Caki2 (cell line): ENCODE measurements at places on chromosomes 13 and 19. TPM values are rescaled to one million over a fixed set of nuclear protein-coding genes. Genes with fewer than 3 reads are reported as not detected.

DNA sequence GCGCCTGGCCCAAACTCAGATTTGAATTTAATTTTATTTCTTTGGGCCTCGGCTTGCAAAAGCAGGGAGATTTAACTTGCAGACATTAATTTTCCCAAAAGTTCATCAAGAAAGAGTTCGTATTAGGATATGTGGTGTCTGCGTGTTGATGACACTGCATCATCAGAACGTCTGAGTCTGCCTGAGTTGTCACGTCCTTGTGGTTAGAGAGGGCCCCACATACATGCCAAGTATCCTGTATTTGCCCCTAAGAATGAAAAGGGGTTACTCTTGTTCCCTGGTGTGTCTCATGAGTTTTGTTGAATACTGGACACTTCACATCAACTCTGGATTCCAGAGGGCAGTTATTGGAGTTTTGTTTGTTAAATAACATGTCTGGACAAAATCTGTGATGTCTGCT is 5.6 kb upstream of the TEX29 start:
- DNase-seq = no peak

DNA sequence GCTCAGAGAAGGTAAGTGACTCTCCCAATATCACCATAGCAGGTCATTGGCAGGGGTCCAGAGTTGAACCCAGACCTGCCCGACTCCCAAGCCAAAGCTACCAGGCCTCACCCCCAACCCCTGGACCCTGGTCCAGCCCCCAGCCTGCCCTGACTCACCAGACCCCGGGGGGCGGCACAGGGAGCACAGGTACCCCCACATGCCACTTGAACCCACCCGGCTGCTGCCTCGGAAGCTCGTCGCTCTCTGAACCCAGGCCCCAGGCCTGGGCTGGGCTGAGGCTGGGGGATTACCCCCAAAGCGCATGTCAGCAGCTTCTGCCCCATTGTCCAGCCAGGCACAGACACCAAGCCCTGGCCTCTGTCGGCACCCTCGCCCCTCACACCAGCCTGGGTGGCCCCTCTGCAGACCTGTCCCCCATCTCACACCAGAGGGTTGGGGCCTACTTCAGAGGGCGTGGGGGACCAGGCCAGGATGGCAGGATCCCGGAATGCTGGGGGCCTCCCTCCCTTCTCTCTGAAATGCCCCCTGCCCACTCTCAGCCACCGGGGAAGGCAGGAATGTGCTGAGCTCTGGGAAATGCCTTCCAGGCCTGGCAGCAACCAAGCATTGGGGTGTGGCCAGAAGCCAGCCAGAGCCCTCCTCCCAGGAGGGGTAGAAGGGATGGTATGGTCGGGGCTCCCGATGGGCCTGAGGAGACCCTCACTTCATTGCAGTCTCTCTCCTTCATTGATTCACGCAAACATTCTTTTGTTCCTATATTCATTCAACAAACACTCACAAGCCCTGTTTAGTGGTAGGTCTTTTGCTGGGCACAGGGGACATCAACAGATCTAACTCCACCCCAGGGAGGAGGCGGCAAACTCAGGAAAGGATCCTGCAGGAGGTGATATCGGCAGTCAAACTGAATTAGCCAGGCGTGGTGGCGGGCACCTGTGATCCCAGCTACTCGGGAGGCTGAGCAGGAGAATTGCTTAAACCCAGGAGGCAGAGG is 1.7 kb upstream of the PRX start:
- no peak for DNase-seq

GRCh38 chr13:112808377-112809140 is 118.7 kb downstream of the ATP11A start:
- no peak for DNase-seq

- DNase-seq = no peak
Measured at GRCh38 chr13:111093634-111094033, 21.5 kb upstream of the ARHGEF7 start.

DNA sequence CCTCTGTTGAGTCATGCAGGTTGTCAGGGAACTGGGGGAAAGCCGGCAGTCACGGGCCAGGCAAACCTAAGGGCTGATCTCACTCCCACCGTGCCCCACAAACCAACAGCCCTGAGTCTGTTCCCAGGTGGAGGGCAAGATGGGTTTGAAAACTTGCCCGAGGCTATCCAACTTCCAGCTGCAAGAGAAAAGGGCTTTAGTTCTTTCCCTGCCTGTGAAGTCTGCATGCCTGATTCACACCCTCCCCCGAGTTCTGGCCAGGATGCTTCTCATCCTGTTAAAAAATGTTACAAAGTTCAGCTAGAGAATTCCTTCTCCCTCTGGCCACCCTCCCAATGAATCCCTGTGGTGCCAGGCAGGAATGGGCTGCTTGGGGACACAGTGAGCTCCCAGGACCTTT is 33.1 kb downstream of the MYO16 start:
- DNase-seq = no peak

- no peak for DNase-seq
Measured at GRCh38 chr13:103030776-103031175, 35.4 kb downstream of the SLC10A2 start.

- DNase-seq = no peak
Measured at GRCh38 chr19:3975144-3975543, 4.2 kb upstream of the DAPK3 start.

GRCh38 chr19:4976401-4977298 is 7.7 kb downstream of the KDM4B start:
- peak; percentile 57 for DNase-seq

GRCh38 chr13:91362908-91363307 is 15.4 kb downstream of the MIR17HG start:
- no peak for DNase-seq

- no peak for DNase-seq
Measured at GRCh38 chr13:74841651-74842050, 640.3 kb downstream of the TBC1D4 start.

DNA sequence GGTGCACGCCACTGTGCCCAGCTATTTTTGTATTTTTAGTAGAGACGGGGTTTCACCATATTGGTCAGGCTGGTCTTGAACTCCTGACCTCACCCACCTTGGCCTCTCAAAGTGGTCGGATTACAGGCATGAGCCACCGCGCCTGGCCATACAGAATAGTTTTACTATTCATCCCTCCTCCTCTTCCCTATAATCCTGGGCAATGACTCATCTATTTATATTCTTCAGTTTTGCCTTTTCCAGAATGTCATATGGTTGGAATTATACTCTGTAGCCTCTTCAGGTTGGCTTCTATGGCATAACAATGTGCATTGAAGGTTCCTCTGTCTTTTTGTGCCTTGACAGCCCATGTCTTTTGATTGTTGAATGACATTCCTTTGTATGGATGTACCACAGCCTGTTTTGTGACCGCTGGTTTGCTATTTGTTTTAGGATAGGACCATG is 22.2 kb upstream of the LRP3 start:
- peak; percentile 31 for DNase-seq

GRCh38 chr13:30618186-30618929 is 638 bp downstream of the USPL1 start:
- DNase-seq = no peak

GRCh38 chr13:98399756-98400155 is 177.2 kb downstream of the STK24 start:
- no peak for DNase-seq

OR10H1 gene
- total RNA-seq = not detected in 2 replicates

CLDND2 gene
- not detected in 2 replicates for total RNA-seq

KLK15 gene
- not detected in 2 replicates for total RNA-seq
